ENCODE measurements at places on chromosomes 7 and 10.

GRCh38 chr10:67602268-67602950 is 93.6 kb downstream of the CTNNA3 start:
- DNase-seq: no peak

DNA sequence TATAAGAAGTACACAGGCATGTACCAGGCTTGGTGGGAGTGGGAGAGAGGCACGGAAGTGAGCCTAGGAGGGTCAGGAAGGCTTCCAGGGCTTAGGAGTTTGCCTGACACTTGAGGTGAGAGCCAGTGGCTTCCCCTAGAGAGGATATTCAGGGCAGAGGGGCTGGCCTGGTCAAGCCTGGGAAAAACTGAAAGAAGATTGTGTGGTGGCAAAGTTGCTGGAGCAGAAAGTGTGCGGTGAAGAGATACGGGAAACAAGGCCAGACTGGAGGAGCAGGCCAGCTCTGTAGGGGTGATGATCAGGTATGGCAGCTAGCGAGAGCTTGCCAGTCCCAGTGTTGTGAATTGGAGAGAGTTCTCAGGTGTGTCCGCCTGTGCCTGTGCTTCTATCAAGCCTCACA is 129.9 kb downstream of the CCNY start:
- DNase-seq: no peak

DNA sequence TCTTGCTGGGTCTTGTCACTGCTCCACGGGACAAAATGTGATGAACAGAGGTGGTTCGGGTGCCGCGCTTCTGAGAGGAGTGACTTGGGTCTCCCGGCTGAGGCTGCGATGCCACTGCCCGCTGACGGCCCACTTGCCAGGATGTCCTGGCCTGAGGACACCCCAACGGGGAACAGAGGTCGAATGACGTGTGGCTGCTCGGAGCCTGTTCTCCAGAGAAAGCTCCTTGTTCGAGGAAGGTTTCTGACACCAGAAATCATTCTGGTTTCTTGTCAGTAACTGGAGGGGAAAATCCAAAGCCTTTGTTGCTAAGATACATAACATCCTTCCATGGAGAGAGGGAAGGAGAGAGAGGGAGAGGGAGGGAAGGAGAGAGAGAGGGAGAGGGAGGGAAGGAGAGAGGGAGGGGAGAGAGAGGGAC is 236.4 kb downstream of the WDR37 start:
- DNase-seq: no peak

DNA sequence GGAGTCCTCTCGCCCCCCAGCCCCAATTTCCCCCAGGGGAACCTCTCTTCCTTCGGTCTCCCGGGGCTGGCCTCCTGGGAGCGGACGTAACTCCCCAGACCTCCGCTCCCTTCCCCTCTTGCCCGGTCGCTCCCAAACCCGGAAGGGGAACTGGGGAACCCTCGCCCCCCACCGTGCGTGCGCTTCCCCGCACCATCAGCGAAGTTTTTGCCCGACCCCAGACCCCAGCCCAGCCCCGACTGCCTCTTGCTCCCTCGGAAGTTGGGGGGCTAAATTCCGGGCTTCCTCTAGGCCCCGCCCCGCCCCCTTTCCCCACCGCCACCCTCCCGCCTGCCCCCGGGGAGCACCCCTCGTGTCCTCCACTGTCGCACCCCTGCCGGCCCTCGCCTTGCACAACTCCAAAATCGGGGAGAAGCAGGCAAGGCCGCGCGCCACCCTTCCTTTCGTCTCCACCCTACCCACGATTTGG is 436 bp downstream of the GNB2 start:
- DNase-seq: peak; percentile 48

GRCh38 chr7:44285561-44285960 is 39.8 kb downstream of the CAMK2B start:
- DNase-seq: peak; percentile 1

DNA sequence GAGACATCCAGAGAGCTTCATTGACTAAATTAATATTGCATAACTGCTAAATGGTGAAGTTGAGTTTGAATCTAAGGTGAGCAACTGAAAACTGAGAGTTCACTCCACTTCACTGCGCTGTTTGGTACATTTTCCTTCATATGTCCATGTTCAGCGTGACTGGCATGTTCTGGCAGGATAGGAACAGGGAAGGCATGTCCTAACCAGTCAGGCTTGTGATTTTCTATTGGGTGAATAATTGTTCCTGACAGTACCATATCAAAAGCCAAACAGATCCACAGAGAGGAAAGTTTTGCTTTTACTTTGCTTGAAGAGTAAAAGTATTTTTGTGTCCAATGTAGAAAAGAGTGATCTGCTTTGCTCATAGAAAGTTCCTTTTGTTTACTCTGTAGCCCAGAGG is 53.2 kb downstream of the WDFY4 start:
- no peak for DNase-seq

DNA sequence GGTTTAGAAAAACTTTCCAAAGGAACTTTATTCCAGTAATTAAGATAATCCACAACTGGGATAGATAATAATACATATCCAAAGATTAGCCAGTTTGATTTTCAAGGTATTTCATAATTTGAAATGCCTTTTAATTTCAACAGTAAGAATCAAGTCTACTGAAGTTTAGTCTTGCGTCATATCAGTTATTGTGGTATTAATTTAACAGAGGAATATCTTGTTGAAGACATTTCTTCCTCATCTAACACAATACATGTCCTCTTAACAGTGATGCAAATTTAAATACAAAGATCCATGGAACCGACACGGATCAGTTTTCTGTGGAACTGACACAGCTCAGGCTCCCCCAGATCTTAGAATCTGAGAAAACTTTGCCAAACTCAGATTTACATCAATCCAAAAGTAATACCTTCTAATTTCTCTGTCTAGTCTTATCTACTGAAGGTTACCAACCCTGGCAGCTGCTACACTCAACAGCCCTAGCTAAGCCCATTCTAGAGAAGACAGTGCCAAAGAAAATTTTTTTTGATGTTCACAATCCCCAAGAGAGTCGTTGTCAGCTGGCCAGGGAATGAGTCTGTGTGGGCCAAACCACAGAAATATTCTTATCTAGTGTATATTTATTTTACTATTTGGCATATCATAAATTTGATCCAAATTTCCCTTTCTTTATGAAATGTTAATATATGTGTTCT is 365.2 kb upstream of the MEOX2 start:
- DNase-seq: no peak
